A549 (cell line): ENCODE measurements at places on chromosomes 3 and 15.

DNA sequence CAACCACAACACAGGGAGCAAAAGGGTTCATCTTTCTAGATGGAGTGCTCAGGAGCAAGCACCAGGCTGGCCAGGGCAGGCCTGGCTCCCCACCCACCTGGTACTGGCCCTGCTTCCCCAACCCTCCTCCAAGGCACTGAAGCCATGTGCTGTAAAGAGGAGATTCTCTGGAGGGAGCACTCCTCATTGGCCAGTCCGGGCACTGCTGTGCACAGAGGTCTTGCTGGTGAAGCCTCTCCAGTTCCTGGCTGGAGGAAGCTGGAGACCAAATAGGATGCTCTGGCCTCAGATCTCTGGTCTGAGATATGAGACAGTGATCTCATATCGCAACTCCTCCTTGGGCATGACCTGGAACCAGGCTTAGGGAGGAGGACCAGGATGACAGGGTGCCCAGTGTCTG is 7.7 kb upstream of the SEMA3F start:
- no peak for DNase-seq

DNA sequence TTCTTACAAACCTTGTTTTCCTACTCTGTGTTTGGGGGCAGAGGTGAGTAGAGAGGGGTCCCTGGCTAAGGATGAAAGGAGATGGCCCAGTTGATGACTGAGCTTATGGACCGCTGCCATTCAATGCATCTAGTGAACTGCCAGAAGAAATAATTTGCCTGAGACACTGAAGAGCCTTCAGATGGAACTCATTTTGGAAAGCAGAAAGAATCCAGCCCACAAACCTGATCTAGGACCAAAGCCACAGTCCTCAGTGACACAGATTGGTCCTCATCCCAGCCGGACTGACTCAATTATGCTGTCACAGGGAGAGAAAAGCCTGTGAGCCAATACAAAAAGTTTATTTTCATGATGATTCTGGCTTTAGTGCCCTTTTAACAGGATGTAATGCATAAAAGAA is 82.7 kb downstream of the CD47 start:
- DNase-seq = no peak

DNA sequence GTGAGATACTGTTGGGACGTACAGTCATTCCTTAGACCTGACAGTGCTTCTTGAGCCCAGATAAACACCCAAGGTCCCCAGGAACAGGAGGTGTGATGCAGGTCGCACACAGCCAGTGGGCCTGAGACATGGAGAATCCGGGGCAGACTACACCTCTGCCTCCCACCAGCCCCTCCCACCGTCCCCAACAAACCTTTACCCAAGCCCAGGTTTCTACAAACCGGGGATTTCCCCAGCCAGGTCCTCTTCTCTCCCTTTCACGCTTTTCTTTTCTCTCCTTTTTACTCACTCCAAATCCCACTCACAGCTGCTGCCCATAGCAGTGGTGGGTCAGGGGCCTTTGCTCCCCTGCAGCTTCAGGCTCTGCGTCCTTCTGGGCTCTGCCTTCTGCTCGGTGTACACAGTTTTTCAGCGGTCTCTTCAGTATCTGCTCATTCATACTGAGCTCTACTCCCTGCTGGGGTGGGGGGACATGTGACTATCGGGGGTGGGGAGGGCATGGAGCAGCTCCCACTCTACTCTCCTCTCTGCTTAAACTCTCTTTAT is 4.8 kb upstream of the PCSK6 start:
- DNase-seq = no peak

DNA sequence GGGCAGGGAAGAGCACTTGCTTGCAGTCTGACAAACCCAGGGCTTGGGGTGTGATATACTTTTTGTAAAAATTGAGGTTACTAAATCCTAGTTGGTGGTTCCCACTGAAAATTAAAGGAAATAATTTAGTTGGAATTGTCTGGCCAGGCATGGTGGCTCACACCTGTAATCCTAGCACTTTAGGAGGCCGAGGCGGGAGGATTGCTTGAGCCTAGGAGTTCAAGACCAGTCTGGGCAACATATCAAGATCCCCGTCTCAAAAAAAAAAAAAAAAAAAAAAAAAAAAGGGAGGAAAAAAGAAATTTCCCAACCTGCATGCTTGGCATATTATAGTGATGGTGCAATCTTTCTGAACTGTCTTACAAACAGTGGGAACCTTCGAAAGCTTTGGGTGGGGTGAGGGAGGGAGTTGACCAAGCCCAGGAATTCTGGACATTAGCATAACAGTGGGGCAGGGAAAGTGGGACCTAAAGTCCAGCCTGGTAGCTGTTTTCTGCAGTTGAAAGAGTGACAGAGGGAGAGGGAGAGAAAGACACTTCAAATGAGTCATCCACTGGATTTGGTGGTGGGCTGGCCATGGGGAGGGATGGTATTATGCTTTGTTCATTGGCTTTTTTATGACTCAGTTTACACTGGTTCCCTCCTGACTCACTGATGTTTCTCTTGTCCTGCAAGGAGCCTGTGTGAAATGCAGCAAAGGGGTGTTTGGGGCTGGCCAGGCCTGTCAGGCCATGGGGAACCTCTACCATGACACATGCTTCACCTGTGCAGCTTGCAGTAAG is 41.1 kb downstream of the LIMD1 start:
- DNase-seq = peak; percentile 63

- no peak for DNase-seq
Measured at GRCh38 chr3:188276375-188276774, 122.4 kb downstream of the LPP start.

DNA sequence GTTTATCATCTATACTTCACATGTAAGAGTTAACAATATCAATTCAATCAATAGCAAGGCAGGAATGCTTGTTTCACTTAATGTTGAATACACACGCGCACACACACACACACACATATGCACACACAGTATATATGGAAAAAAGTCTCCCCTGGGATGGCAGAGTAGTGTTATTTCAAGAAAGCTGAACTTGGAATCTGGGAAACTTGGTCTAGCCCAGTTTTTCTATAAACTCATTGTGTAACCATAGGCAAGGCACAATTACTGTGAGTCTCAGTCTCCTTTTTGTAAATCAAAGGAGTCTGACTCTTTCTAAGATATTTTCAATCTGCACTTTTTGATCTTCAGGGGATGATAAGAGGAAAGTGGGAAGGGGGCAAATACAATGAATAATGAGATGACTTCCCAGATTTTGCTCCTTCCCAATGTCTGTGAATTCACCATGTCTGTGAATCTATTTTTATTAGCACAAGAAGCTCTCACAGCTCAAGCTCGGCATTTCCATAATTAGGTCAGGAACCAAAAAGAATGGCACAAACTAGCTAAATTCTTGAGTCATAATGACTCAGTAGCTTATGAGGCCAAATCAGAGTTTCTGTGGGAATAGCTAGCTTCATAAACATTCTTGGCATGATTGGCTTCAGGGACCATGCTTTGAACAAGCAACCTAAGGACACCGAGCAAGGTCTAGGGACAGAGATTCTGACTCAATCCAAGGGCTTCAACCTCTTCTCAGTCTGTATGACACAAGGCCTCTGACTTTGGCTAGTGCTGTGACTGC is 227.4 kb upstream of the DCBLD2 start:
- peak; percentile 23 for DNase-seq

GRCh38 chr15:64930019-64930652 is 18.4 kb downstream of the ANKDD1A start:
- DNase-seq = no peak

DNA sequence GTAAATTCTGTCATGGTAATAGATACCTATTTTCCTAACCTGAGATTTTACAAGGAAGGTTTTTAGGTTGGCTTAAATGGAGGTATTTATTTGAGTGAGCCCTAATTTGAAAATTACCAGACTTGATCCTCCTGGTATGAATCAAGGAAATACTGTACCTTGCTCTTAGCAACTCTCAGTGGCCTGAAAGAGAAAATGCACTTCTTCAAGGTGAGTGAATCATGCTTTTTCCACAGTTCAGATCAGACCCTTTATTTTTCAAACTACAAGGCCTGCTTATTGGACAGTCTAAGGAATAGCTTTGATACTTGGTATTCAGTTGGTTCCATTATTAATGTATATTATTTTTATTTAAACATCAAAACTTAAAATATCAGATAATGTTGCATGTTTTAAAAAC is 15.4 kb downstream of the FEM1B start:
- no peak for DNase-seq

- DNase-seq = no peak
Measured at GRCh38 chr15:85704066-85704465, 90.7 kb downstream of the KLHL25 start.

DNA sequence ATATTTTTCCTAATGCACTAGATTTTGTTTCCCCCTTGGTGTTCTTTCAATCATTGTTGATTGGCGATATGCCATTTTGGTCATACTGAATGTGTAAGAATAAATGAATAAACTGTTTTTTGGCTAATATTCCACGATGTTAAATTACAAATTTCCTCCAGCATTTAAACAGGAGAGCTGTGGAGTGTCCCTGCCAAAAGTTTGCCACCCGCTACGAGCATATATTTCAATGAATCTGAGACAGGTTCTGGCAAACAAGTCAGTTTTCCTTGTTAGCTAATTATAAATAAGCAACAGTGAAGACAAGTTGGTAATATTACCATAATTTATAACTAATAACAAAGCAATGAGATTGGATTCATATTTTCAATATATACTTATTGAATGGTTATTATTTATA is 777.6 kb downstream of the ROBO1 start:
- DNase-seq = no peak

- no peak for DNase-seq
Measured at GRCh38 chr15:33375236-33375635, 64.5 kb downstream of the RYR3 start.

GRCh38 chr15:77632534-77633133 is at the start of gene LINGO1:
LINGO1 (minus strand) TSS chr15:77632912; CDS start chr15:77632315, 597 bp downstream.
- DNase-seq = peak; percentile 37

GRCh38 chr3:153284282-153284938 is 122.4 kb downstream of the RAP2B start:
- peak; percentile 86 for DNase-seq

DNA sequence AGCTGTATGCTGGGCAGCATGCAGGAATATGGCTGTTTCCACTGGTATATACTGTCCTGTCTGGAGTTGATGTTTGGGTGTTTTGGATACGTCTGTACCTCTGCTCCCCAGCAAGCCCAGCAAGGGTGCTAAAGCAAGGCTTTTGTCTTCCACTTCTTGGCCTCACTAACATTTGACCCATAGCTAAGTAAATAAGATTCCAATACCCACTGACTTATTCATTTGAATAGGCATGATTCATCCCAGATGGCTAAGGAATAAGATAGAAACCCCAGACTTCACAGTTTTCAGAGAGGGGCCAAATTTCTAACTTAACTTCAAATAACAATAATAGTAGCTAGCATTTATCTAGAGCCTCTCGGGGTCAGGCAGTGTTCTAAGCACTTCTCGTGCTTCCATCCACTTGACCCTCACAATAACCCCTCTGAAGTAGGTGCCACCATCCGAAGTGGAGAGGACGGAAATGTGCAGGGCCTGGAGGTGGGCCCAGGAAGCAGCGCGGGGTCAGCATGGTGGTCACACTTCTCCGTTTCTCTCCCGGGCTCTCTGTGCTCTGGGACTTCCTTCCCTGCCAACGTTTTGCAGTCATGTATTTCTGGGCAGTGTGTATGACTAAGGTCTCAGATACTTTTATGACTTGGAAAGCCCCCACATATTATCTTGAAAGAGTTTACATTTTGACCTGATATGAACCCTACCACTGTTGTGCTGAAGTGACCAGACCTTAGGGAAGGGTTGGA is 39.3 kb downstream of the LRRK1 start:
- DNase-seq = peak; percentile 77
